Neural progenitor cell (in vitro differentiated cells): ENCODE measurements at places on chromosomes 1 and 21.

DNA sequence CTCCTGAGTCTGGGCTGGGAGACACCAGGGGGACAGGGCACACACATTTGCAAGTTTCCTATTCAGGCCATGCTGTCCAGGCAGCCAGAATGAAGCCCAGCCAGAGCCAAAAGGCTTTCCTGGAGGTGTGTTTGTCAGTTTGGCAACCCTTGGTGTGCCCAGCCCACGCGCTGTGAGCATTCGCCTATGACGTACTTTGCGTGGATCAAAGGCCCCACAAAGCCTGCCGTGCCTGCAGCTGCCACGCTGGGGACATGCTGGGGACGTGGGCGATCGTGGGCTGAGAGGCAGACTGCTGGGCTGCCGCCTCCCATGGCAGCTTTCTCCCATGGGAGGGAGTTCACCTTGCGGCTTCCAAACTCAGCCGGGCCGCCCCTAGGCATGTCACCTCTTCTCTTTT is 57.5 kb downstream of the CD247 start:
- no peak for DNase-seq

DNA sequence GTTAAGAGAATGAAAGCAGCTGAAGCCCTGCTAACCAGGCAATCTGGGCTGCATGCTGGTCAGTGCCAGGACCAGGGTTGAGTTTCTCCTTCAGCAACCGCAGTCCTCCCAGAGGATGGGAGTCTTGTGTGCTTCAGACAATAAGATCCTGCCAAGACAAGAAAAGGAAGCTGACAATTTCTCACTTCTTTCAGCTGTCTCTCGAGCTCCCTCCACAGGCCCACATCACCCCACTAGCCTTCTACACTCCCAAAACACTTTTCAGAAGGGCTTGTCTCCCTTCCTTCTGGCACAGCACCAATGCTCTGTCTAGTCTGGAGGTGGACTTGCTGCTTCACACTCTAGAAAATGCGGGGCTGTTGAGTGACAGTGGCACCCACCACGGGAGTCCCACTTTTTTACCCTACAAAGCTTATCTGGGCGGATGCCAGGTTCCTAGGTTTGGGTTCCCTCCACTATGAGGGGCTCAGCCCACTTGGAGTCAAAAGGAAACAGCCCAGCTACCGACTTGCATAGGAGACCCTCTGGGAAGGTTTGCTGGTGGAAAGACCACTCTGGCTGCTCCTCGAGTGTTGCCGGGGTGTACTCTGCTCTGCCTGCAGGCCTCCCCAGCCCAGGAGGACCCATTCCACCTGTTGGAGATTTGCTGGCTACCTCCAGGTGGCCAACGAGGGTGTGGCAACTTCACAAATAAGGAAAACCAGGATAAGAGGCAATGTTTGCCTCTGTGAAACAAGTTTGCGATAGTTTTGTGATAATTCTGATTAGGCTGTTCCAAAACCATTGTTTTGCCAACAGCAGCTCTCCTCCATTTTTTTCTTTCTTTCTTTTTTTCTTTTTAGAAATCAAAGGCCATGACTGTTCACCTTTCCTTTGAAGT is 68.9 kb downstream of the TENT5C start:
- DNase-seq = no peak

DNA sequence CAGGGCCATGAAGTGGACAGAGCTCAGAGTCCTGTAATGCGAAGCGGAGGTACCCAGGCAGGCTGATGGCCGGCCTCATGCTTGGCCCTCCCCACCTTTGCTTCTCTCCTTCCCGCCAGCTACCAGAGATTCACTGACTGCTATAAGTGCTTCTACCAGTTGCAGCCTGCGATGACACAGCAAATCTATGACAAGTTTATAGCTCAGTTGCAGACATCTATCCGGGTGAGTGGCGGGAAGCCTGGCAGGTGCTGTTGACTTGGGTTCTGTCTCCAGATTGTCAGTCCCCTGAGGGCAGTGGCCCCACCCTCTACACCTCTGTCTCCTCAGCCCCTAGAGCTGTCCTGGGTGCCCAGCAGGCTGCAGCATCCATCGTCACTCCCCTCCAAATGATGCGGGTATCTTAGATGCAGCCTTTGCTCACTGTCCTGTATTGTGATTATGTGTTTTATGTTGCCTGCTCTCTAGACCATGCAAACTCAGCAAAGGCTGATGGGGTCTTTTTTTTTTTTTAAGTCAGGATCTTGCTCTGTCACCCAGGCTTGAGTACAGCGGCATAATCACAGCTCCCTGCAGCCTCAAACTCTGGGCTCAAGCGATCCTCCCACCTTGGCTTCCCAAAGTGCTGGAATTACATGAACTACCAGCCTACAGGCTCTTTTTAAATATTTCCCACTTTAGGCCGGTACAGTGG is 9.6 kb upstream of the BGLAP start:
- no peak for DNase-seq

DNA sequence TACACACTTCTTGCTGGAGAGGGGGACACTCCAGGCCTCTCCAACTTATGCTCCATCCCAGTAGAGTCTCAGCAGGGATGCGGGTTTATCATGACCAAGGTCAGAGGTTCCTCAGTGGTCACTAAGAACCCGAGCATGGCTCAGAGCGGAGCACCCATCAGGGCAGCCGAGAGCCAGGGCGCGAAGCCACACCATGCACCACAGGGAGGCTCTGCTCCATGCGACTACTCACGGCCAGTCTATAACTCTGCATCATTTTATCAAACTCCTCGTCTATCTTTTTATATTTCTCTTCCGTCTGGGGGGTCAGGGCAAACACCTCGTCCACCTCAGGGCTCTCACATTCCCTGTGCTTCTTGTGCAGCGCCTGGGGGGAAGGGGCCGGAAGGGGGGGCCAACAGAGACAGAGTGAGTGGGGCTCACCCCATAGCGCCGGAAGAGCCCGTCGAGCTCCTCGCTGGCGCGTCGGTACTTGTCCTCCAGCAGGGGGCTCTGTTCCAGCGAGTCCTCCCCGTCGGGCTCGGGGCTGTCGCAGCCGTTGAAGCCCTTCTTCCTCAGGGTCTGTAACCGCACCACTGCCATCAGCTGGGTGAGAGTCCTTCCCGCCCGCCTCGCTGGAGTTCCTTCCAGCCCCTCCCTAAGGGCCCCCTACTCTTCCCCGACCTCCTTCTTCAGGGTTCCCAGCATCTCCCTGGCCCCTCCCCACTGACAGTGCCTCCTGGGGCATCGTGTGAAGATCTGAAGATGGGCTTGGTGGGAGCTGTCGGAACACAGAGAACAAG is 20.0 kb downstream of the MEF2D start:
- DNase-seq = peak; percentile 84

- DNase-seq = peak; percentile 70
Measured at GRCh38 chr1:3319874-3320245, 134.6 kb upstream of the ARHGEF16 start.

DNA sequence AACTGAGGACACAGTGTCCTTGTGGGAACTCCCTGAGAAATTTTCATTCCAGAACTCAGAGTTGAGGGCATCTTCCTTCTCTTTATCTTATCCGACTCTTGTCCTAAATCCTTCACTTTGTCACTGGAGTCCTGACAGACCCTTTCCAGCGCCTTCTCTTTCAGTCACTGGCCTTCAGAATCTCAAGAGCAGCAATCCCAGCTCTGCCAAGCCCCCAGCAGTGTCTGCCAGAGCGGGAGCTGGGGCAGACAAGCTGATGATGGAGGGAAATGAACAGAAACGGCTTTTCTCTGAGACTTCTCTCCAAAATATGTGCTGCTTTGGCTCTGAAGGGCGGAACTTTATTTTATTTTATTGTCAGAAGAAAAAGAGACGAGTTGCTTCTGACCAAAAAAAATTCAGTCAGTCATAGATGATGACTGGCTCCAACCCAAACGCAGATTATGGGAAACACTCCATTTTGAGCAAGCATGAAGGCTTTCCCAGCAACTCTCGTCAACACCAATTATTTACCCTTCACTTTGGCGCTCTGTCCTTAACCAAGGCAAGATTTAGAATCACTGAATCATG is 32.2 kb downstream of the MIS18A start:
- no peak for DNase-seq

DNA sequence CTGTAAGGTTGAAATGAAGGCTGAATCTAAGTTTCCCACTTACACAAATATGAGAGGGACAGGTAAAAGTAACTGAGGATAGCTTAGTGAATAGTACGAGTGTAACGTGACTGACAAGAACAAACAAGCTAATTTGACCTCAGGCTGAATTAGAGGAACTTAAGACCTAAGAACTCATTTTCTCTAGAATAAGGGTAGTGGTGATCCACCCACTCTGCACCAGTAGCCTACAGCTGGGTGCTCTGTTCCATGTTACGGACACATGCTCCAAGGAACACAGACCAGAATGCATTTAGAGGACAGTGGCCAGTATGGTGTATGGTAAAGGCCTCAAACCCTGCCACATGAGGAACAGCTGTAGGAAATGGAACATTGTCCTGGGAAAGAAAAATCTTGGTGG is 14.9 kb upstream of the TMEM9 start:
- DNase-seq = no peak

- no peak for DNase-seq
Measured at GRCh38 chr1:5297886-5298239, 643.5 kb downstream of the AJAP1 start.

DNA sequence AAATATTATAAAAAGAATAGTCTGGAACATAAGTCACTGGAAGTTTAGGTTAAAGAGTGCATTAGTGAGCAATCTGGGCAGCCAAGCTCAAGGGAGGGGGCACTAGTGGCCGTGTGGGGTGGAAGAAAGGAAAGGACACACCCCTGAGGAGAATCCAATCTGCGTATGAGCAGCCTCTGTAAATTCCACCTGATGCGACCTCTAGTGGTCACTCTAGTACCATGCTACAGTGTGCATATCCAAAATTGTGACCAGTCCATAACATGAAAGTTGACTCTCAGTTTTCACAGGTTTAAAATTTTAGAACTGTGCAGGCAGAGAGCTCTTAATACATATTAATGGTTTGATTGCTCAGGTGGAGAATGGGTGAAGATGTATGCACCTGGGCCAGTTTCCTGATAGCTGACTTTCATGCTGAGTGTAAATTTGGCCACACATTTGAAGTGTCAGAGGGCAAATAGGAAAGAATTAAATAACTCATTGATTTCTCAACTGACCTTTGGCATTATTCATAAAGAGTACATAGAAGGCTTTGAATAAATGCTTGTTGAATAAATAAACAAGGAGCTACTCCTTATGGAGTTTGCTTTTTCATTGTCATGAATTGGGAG is 105.9 kb upstream of the C21orf91 start:
- peak; percentile 83 for DNase-seq

GRCh38 chr21:21688889-21689288 is 690.7 kb downstream of the NCAM2 start:
- DNase-seq = peak; percentile 67

DNA sequence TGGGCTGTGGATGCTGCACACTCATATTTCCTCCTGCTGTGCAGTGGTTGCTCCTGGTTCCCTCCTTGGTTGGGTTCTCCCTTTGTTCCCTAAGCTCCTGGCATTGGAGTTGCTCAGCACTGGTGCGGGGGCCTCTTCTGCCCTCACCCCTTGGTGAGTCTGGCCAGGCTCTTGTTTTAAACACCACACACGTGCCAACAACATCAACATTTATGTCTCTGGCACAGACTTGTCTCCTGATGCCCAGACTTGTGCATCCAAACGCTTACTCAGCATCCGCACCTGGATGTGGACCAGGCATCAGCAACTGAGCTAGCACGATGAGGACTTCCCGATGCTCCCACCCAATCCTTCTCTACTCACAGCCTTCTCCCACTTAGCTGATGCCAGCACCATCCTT is 627.6 kb downstream of the NPHP4 start:
- DNase-seq = no peak

DNA sequence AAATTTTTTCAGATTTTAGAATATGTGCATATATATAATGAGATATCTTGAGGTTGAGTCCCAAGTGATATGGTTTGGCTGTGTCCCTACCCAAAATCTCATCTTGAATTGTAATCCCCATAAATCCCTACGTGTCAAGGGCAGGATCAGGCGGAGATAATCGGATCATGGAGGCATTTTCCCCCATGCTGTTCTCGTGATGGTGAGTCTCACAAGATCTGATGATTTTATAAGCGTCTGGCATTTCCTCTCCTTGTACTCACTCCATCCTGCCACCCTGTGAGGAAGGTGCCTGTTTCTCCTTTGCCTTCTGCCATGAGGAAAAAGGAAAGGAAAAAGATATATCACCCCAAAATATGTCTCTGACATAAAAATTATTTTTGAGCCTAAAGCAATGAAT is 64.6 kb downstream of the TOR3A start:
- DNase-seq = no peak

- DNase-seq = peak; percentile 96
Measured at GRCh38 chr1:204828352-204828850, 42.3 kb upstream of the NFASC start.

GRCh38 chr1:161955606-161956005 is 68.1 kb downstream of the OLFML2B start:
- DNase-seq = no peak

DNA sequence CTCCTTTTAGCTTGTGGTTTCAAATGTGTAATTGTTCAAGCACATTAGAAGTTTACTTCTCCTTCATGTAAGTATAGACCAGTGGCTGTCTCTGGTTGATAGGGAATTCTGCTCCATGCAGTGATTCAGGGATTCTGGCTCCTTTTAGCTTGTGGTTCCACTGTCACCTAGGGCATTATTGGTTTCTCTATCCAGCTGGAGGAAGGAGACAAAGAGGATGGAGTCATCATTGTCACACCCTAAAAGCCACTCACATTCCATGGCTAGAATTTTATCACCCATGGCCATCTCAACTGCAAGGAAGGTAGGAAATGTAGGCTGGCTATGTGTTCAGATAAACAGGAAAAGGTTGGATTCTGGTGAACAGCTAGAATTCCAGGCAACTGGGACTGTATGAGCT is 131.2 kb downstream of the URB2 start:
- no peak for DNase-seq

DNA sequence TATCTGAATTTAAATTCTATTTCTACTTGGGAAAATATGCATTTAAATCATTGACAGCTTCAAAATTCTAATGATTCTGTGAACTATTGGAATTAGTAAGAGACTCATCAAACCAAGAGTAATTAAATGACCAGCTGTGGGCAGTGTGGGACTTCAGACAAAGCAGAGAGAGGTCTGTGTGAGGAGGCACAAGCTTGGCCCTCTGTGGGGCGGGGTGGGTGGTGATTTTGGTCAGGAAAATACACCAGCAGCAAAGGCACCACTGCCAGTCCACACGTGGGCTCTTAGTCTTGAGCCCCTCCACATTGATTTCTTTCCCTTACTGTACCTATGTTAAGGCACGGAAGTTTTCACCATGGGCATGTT is 39.2 kb upstream of the RAB4A start:
- no peak for DNase-seq

GRCh38 chr1:185500001-185500626 is 183.1 kb upstream of the IVNS1ABP start:
- no peak for DNase-seq

- no peak for DNase-seq
Measured at GRCh38 chr21:18049461-18049860, 195.2 kb upstream of the CHODL start.
